ENCODE measurements at places on chromosomes 1 and 21. TPM values are rescaled to one million over a fixed set of nuclear protein-coding genes. Genes with fewer than 3 reads are reported as not detected.

GRCh38 chr1:202858789-202859414 lies 30.0 kb downstream of the RABIF start:
- no peak for DNase-seq

- no peak for DNase-seq
Measured at GRCh38 chr21:14454016-14455009, 71.4 kb upstream of the HSPA13 start.

DNA sequence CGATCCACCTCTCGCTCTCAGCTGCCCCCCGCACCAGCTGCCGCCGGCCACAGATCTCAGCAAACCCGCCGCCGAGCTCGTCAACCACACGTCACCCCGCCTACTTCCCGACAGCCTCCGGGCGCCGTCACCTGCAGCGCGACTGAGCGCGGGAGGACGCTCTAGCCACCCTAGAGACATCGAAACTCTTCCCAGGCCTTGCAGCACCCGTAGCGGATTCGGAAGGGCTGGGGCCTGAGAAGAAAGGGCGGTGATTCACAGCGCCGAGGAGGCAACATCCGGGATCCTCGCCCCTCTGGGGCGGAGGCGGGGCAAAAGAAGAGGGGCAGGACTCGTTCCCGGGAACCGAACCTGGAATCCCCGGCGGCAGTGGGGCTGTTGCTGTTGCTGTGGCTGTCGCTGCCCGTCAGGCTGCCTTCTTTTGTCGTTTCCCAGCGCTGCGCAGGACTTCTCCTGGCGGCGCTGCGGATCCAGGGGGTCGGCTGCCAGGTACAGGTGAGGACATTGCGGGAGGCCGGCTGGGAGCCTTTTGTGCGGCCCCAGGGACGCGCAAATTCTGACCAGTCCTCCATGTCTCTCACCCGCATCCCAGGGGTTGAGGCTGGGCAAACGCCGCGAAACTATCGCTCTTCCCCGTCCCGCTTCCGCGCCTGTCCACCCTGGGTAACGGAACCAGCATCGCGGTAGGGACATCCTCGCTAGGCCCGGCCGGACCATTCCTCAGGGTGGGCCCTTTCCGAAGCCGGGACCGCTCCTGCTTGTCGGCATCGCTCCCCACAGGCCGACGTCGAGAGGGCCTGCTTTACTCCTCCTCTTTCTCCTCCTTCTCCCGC lies at the start of the genes RO60 and UCHL5:
TSS of gene RO60 (plus strand) at position 331 of the 833 bp plus-strand sequence. CDS start 9,443 bp downstream, outside the sequence.
TSS of gene UCHL5 (minus strand) at position 79 of the 833 bp plus-strand sequence. CDS start 100 bp downstream, outside the sequence.
- peak; percentile 96 for DNase-seq

The GBP2 gene
- total RNA-seq = 72.3 TPM

DNA sequence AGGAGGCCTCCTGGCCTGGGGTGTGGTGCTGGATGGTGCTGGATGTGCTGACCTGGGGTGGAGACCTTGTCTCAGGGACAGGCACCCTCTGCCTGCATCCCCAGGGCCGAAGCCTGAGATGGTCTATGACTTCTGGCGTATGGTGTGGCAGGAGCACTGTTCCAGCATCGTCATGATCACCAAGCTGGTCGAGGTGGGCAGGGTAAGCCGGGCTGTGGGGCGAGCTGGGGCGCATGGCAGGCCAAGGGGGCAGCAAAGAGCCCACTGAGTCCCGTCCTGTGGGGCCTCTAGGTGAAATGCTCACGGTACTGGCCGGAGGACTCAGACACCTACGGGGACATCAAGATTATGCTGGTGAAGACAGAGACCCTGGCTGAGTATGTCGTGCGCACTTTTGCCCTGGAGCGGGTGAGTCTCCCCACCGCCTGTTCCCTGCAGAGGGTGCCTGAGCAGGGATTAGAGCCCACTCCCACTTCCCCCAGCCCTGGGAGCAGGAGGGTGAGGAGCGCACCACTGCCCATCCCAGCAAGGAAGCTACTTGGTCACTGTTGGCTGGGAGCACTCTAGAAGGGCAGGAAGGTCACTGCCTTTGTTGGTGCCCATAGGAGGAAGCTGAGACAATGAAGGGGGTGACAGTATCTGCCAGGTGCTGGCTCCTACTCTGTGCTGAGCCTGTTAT lies 75.2 kb downstream of the PTPRU start:
- no peak for DNase-seq

GRCh38 chr1:99788896-99789295 lies 22.5 kb upstream of the FRRS1 start:
- no peak for DNase-seq

- no peak for DNase-seq
Measured at GRCh38 chr1:175792136-175792535, 48.7 kb upstream of the TNR start.

The FAM72B gene
- total RNA-seq = 1.4 TPM

DNA sequence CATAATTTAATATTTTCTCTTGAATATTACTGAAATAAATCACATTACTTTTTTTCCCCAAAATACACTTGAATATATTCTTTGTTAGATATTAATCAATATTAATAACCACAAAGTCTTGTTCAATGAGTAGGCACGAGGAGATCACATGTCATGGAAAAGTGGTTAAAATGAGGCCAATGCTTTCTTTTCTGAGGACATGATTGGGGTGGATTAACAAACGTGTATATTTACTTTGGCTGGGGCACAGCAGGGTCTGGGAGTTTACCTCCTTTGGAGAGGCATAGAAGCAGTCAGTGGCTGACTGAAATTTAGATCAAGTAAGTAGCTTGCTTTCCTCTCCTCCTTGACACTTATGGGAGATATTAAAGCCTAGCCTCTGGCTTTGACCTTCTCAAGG lies 664.3 kb upstream of the B3GALT2 start:
- DNase-seq = no peak

- no peak for DNase-seq
Measured at GRCh38 chr1:194544012-194544411, 1357.6 kb upstream of the B3GALT2 start.

DNA sequence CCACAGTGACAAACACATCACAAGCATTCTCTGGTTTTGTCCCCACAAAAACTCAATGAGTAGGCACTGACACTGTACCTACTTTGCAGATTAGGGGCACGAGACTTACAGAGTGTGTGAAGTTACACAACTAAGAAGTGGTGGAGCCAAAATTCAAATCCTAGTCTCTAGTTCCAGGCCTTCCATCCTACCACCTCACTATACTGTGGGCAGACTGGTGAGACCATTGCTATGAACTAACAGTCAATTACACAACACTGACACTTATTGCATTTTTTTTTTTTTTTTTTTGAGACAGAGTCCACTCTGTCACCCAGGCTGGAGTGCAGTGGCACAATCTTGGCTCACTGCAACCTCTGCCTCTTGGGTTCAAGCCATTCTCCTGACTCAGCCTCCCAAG lies 71.4 kb downstream of the KCNN3 start:
- no peak for DNase-seq

DNA sequence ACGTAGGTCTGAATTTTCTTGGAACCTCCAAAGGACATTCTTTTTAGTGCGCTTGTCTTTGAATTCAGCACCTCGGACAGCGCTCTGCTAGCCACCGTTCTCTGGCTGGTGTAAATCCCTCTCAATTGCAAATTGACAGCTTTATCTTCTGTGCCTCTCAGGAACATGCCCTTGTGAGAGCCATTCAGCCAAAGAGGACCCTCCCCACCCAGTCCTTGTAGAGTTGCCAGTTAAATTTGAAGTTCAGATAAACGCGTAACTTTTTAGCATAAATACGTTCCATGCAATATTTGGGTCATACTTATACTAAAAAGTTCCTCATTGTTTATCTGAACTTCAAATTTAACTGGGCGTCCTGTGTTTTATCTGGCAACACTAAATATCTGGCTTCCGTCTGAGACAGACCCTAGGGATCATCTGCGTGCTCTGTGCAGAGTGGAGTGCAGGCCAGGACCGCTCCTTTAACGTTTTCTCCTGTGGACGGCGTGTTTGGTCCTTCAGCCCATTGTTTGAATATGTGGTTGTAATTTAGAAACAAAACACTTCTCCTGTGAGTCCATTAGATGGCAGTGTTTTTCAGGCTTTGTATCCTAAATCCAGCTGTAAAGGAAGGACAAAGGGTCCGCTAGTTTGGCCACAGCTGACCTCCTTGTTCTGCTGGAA lies 7.0 kb downstream of the KCNAB2 start:
- no peak for DNase-seq

- DNase-seq = no peak
Measured at GRCh38 chr21:43802713-43803313, 13.4 kb downstream of the RRP1 start.

The COL8A2 gene
- total RNA-seq = 5.1 TPM

- peak; percentile 95 for DNase-seq
Measured at GRCh38 chr21:15729674-15730483, at the start of gene USP25. USP25 (plus strand) TSS chr21:15729982; CDS start chr21:15730394, 412 bp downstream.

GRCh38 chr1:1922956-1923833 lies 4.1 kb upstream of the TMEM52 start:
- peak; percentile 65 for DNase-seq

GRCh38 chr21:45640888-45641479 lies 2.5 kb upstream of the PCBP3 start:
- no peak for DNase-seq

The PFKFB2 gene
- total RNA-seq = 14.4 TPM

DNA sequence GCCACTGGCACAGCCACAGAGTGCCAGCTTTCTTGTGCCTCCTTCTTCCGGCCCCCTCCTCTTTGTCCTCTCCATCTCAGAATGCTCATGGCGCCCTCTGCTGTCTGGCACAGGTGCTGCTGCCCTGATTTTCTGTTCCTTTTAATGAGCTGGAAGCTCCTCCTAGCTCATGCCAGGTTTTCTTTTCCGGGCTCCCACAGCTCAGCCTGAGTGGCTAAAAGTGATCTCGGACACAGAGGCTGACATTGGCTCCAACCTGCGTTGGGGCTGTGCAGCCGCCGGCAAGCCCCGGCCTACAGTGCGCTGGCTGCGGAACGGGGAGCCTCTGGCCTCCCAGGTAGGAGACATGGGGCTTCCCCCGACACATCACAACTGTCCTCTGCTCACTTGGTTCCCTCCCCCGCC lies 18.7 kb downstream of the CNTN2 start:
- no peak for DNase-seq

The PADI4 gene
- total RNA-seq = 0.57 TPM

- no peak for DNase-seq
Measured at GRCh38 chr1:113166473-113166872, 93.5 kb downstream of the LRIG2 start.

The SLC25A34 gene
- 4.3 TPM for total RNA-seq

- DNase-seq = no peak
Measured at GRCh38 chr1:116915086-116915661, 5.5 kb downstream of the PTGFRN start.

- DNase-seq = no peak
Measured at GRCh38 chr1:208923946-208924720, 659.4 kb upstream of the CAMK1G start.

GRCh38 chr21:46562472-46562871 lies 42.4 kb downstream of the S100B start:
- DNase-seq = no peak

DNA sequence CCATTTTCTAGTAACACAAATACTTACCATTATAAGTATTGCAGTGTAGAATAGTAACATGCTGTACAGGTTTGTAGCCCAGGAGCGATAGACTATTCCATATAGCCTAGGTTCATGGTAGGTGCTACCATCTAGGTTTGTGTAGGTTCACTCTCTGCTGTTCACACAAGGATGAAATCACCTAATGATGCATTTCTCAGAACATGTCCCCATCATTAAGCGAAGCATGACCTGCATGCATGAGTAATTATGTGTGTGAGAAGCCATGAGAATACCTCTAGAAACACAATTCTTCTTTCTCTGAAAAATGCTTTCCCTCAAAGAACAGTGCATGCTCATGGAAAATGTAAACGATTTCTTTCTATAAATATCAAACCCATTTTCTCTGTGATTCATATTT lies 69.3 kb downstream of the NR5A2 start:
- DNase-seq = no peak

The KRTAP20-1 gene
- not detected for total RNA-seq

DNA sequence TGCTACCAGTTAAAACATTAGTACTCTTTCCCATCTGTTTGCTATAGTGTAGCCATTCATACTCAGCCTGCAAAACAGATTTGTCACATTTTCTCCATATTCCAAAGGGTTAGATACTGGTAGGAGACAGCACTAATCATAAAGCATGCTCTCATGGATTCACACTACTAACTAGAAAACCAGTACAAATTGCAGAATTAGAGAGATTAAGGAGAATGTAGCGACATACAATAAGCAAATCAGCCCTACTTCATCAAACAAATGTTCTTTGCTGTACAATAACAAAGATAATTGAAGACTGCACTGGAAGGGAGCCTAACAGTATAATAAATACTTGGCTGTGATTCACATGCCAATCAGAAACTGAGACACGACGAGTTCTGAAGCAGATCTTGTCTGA lies 368.0 kb upstream of the PRMT6 start:
- DNase-seq = no peak

DNA sequence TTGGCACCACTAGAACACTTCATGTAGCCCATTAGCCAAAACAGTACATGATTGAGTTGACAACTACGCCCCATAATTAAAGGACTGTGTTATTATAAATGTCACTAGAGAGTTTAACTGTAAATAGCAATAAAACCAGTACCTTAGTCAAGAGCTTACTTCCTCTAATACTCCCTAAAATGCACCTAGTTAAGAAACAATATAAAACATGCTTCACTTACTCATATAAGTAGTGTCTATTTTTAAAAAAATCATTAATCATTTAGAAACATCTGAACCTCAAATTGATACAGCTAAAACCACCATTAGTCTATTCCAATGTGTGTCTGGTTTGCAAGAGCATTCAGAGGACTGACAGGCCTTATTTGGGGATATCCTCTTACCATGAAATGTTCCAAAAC lies 25.3 kb downstream of the PTP4A2 start:
- DNase-seq = no peak

Measured in suprapubic skin (tissue), 4 donors.